Mammary epithelial cell (primary cell): ENCODE measurements at places on chromosomes 2 and 18.

DNA sequence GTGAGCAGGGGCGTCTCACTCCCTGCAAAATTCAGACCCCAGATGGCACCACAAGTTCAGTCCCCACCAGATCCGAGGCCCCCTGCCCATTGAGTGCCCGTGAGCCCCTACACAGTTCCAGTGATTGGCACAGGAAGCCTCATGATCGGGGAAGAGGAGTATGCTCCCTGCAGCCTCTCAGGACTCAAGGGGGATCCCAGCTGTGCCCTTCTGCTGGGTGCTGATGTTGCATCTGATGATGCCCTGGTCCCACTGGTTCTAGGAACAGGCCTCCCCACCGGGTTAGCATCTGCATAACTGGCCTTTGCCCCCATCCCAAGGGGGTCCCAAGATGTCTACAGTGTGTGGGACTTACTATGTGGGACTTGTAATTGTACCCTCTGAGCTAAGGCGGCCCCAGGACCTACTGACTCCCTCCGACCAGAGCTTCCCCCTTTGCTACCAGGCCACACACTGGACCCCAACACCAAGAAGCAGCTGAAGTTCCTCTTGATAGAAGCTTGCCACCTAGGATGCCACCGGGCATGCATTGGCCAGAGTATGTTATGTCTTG, 8.6 kb downstream of the ALPG start:
- no peak for DNase-seq

DNA sequence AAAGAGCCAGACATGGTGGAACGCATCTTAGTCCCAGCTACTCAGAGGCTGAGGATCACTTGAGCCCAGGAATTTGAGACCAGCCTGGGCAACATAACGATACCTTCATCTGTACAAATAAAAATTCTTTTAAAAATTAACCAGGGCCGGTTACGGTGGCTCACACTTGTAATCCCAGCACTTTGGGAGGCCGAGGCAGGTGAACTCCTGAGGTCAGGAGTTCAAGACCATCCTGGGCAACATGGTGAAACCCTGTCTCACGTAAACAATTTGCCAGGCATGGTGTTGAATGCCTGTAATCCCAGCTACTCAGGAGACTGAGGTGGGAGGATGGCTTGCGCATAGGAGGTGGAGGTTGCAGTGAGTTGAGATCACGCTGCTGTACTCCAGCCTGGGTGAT, 25.8 kb upstream of the KCNG3 start:
- DNase-seq = no peak

DNA sequence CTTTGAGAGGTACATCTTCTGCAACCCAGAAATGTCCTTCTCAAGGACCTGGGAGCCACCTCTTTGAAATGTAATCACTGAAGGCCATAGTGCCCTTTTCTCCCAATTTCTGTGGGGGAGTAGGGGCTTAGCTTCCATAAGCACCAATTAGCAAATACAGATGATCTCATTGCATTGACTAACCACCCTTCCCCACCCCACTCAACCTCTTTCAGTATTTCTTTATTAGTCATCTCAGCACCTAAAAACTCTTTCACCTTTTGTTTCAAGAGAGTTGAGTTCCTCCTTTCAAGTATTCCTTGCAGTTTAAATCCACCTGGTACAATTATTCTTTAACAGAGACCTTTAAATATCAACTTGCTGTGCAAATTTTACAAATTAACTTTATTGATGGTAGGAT, 1011.8 kb upstream of the CDH2 start:
- peak; percentile 68 for DNase-seq

DNA sequence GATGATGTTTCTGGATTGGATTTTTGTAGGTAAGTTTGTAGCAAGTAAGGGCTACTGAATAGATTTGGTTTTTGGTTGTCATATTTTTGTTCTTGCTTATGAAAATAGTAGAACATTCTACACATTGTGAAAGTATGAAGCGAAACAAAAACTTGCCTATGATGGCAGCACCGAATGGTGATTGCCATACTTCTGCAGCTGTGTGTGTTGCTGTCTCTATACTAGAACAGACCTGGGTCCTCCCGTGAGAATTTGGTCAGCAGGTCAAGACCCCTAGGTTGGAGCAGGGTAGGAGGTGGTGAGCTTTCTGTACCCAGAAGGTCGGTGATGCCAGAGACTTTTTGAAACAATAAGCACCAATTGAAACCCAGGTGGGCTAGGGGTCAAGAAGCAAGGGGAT, 322.6 kb downstream of the PRKCE start:
- DNase-seq = no peak

DNA sequence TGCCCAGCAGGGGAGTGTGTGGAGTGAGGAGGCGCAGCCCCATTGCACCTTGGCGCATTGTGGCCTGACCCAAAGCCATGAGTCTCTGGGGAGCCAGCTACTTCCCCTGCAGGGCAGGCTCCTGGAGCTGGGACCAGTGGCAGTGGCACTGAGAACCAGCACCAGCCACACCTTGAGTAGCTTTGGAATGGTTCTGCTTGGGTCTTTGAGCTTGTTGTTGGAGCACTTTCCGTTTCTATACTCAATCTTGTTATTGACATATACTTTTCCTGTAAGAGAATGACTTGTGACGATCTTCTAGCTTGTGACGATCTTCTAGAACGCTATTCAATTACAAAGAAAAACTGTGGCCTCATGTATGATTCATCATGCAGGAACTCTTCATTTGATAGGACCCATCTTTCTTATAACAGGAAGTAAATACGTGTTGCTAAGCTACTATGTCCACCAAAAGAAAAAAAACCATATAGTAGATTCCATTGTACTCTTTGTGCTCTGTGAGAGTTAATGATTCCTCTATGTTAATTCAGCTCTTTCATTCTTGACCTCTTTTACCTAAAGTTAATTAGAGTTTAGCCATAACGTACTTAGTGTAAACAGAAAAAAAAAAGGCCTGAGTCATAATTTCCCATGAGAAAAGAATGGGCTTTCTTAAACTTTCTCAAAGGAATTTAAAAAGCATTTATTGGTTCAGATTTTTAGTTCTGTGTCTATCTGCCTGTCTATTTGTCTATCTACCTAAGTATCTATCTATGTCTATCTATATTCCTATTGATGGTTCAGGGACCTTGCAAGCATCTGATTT, 113.1 kb downstream of the GATA6 start:
- peak; percentile 86 for DNase-seq

DNA sequence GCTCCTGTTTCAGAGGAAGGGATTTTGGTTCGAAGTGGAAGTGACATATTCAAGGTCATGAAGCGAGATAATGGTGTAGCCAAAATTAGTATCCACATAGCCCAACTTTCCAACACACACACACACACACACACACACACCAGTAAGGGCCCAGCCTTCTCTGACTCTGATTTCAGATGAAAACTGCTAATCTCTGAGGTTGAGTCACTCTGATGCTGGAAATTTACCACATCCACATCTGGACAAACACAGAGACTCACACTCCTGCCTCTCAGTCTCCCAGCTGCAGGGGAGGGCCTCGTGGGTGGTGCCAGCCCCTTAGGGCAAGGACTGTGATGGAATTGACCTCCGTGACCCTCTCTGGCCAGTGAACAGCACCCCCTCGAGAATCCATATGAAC, 29.0 kb upstream of the SLC35F6 start:
- peak; percentile 75 for DNase-seq

DNA sequence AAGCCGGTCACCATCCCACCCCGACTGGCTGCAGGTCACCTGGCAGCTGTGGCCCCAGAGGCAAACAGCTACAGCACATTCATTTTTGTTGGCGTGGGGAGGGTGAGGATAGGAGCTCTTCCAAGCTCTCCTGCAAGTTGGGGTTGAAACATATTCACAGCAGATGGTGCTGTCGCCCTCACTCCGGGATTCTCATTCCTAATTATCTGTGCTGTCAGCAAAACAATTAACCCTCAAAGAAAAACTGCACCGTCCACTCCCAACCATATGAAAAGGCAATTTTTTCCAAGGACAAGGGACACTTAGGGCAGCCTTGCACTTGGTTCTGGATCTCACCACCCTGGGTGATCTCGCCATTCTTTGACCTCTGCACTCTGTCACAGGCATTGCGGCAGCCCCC, 68.6 kb downstream of the ZBTB7C start:
- DNase-seq = no peak

- DNase-seq = no peak
Observed at GRCh38 chr2:159179696-159180095, 106.8 kb downstream of the WDSUB1 start.
